ENCODE measurements at places on chromosomes 5 and 9.
A peak's percentile ranks its signal among the peaks of the same experiment; 100 is the strongest.

GRCh38 chr5:119393201-119393691 lies 37.4 kb downstream of the TNFAIP8 start:
- no peak for DNase-seq

GRCh38 chr5:127649018-127649439 lies at the start of gene CTXN3:
CTXN3 (plus strand) TSS chr5:127649082; CDS start chr5:127657522, 8,440 bp downstream.
- DNase-seq: no peak

GRCh38 chr5:137888466-137888862 lies 793 bp upstream of the PKD2L2 start:
- DNase-seq: no peak

DNA sequence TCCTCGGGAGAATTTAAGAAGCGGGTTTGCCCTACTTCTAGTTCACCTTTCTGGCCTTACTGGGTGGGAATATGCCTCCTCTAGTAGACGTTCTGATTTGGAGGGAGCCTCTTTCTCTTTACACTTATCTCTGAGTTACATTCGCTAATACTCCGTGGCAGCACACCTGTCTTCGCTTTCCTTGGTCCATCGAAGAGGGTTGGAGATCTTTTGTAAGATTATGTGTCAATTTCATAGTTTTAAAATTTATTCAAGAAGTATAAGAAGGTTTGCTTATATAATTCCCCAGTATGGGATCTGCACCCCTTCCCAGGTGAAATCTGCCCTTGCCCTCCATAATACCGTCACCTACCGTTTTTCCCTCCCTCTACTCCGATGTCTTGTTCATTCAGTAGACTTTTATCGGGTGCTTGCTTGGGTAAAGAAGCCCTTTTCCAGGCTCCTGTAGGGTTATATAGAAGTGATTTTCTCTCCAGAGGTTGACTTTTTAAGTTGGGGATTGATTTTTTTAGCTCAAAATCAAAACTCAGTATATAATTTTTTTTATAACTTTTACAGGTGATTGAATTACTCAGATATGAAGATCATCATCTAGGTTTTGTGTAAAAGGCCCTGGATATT lies 1.1 kb downstream of the GPBP1 start:
- DNase-seq: no peak

DNA sequence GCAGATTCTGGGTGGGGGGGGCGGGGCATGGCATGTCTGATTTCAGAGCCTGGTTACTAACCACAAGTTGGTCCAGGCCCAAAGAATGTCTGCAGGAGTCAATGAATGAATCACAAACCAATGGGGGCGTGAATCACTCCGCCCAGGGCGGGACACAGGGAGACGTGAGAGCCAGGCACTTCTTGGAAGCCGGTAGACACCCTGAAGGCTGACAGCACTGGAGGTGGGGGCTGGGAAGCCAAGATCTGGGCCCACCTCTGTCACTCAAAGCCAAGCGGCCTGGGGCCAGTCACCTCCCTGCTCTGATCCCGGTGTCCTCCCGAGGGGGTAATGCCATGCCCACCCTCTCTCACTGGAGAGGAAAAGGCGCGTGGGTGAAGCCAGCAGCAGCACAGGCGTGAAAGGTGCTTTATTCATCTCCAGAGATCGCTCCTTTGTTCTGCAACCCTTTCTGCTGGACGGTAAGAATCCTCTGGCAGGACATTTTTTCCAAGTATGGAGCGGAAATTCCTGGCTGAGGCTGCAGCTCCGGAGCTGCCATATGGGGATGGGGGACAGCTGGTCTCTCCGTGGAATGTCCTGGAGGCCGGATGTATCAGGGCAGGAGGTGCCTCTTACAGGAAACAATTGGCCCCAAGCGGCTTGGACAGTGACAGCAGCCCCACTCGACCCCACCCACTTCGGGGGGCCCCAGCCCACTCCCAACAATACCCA lies 85.0 kb downstream of the STK10 start:
- DNase-seq: no peak

GRCh38 chr5:167785901-167786300 lies 505.5 kb upstream of the WWC1 start:
- no peak for DNase-seq

DNA sequence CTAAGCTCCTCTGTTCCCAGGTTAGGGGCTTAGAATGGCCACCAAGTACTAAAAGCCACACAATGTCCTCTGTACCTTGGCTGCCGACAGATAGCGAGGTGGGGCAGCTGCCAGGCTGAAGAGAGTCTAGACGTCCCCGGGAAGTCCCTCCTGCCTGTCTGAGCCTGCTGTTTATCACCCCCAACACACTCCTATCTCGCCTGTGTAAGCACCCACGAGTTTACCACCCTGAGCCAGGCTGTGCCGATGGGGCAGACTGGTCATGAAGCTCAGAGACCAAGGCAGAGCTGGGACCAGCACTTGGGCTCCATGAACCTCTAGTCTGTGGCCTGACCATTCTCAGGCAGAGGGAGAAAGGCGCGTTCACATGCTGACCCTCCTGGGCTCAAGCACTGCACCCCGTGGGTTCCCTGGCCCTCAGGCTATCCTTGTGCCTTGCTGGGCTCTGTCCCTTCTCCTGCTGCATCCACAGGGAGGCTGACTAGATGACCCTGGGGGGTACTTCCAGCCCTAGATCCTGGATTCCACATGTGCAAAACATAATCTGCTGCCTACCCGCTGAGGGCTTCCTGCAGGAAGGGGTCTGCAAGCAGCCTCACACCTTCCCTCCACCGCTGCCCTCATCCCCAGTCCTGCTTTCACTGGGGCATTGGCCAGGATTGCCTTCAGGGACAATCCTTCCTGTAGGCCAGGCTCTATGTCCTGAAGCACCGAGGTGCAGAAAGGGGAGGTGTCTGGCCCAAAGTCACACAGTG lies 18.6 kb upstream of the SLC25A51 start:
- no peak for DNase-seq

DNA sequence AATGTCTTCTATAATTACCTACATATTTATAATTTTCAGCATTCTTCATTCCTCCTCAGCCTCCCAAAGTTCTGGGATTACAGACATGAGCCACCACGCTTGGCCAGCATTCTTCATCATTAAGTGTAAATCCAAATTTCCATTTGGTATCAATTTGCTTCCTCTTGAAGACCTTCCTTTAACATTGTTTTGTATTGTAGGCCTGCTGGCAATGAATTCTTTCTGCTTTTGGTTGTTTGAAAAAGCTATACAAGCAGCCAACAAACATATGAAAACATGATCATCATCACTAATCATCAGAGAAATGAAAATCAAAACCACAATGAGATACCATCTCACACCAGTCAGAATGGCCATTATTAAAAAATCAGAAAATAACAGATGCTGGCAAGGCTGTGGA lies 56.4 kb downstream of the GCNT4 start:
- DNase-seq: no peak

- DNase-seq: no peak
Measured at GRCh38 chr5:80198399-80198798, 57.4 kb downstream of the SERINC5 start.

- no peak for DNase-seq
Measured at GRCh38 chr9:81373294-81373693, 316.1 kb downstream of the TLE1 start.

DNA sequence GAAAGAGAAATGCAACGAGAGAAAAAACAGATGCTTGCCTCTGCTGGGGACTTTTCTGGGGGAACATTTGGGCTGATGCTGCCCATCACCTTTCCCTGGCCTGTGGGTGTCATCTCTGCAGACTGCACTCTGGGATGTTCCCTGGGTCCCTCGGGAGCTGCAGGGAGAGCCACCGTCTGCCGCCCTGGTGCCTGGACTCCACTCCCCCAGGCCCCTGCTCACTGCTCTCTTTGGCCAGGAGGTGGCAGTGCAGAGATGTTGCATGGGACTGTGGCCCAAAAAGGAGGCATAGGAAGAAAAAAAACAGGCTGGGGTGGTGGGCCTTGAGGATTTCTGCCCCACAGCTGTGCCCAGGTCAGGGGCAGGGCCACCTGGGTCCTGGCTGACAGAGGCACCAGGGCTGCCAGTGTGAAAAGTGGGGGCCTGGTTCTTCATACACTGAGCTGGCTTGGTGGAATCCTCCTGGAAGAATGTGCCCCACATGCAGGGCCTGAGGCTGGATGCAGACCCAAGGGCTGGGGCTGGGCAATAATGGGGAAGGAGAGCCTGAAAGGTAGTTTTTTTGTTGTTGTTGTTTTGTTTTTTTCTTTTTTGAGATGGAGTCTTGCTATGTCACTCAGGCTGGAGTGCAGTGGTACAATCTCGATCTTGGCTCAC lies 353.6 kb downstream of the SLIT3 start:
- peak; percentile 3 for DNase-seq

DNA sequence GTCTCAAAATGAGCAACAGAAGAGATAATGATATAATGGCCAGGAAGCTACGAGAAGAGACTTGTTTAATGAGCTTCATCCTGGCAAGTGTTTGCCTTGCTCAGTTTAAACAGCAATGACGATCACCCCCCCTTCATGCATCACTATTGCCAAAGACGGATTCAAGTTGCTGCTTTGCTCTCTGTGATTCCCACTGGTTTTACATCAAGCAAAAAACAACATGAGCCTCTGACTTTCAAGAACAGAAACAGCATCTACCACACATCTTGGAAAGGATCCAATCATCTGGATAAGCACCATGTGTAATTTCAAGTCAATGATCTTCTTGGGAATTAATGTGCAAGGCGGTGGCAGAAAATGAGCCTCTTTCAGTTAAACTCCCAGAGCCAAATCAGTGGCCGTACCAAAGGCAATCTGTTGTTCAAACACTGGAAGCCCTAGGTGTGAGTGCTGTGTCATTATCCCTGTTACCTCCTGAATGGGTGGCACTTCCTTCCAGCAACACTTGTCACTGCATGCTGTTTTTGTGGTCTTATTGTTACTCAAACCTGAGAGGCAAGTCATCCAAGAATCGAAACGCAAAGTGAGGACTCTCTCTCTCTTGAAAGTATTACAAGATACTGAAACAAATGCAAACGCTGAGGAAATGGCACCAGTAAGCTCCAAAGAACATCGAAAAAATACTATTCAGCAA lies 72.8 kb downstream of the MED27 start:
- DNase-seq: no peak

GRCh38 chr5:148466236-148466580 lies 82.5 kb downstream of the FBXO38 start:
- no peak for DNase-seq

DNA sequence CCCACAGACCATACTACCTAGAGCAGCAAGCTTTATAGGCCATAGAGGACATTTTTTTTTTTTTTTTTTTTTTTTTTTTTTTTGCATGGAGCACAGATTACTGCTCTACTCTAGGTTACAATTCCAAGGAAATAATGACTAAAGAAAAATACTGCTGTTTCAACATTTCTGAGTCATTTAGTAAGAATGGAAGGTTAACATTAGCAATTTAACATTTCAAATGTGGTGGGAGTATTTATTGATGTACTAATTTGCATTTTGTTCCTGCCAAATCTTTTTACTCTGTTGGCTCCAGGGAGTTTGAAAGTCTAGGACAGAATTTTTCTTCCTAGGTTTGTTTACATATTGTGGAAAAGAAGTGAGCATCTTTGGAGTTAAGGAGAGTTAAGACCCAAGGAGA lies 142.1 kb upstream of the CCDC152 start:
- no peak for DNase-seq

DNA sequence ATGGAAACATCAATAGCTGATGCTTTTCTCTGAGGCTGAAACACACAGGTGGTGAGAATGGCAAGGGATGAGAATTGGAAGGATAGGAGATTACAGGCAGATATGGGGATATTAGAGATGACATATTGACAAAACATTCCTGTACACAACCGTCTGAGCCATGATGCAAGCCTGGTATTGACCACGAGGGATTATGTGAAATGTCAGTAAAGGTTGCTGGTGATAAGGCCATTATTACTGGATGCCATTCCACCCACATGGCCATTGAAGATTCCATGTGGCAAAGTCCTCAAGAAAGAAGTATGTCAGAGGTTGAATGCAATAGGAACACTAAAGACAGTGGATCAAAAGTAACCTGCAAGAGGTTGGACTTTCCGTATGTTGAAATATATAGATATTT lies 15.7 kb downstream of the GRAMD2B start:
- no peak for DNase-seq

DNA sequence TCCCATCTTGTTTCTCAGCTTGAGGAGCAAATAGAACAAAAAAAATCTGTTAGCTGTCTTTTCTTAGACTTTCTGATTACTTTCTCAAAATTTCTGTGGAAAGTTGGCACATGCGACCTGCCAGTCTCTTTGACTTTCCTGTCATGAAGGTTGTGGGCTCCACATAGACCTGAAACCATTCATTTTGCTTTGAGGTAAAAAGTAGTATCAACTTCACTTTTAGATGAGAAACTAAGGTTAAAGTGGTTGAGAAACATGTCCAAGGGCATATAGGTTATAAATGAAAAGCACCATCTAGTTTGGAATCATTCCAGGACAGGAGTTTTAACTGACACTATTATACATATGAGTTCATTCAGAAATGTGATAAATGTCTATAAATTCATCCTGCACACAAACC lies 42.7 kb downstream of the ST8SIA4 start:
- DNase-seq: no peak

DNA sequence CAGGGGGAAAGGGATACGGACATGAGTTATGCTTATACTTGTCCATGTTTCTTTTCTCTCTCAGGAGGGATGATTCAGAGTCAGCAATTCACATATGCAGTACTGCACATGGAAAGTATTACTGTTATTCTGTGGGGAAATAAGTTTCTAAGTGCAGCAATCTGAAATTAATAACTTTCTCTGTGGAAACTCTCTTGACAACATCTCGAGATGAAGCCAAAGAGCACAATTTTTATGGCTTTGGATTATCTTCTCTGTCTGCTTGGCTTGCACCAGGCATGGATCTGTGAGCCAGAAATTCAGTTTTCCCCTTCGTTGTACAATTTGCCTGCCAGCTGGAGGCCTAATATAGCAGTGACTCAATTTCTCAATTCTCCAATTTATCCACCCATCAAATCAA lies 2.5 kb upstream of the NDFIP1 start:
- DNase-seq: no peak

DNA sequence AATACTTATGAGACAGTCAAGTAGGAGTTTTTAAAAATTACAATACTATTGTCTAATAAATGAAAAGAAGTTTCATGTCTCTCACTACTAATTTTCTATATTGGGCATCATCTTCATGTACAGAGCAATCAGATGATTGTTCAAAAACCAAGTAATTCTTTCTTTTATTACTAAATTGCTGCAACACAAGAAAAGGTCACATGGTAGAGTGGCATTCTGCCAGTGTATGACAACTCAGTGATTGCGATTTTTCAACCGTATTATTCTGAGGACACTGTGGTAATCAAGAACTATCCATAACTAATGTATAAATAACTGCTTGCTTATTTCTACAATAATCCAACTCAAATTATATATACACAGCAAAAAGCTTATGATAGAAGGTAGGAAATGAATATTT lies 96.7 kb upstream of the GRHPR start:
- no peak for DNase-seq

- DNase-seq: no peak
Measured at GRCh38 chr9:95077053-95077765, 240.3 kb downstream of the FANCC start.

GRCh38 chr9:77987880-77988525 lies 43.6 kb downstream of the GNAQ start:
- no peak for DNase-seq

DNA sequence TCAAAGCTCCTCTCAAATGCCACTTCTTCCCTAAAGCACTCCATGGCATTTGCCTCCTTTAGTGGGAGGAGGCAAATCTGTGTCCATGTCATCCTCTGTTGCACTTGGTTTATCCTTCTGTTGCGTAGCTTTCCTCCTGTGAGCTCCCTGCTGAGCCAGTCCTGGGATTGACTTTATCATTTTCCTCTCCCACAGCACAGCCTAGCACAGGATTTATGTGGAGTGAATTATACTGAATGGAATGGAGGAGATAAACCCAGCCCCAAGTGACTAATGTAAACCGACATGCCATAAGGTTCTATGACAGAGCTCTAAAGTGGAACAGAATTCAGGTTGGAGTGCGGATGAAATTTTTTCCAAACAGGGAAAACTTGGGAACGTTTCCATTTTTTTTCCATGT lies 26.4 kb upstream of the TOMM5 start:
- DNase-seq: no peak

Data from activated CD8-positive, alpha-beta memory T cell treated with anti-CD3 and anti-CD28 coated beads for 48 hours (primary cell).